ENCODE measurements at places on chromosomes 5 and 9.

DNA sequence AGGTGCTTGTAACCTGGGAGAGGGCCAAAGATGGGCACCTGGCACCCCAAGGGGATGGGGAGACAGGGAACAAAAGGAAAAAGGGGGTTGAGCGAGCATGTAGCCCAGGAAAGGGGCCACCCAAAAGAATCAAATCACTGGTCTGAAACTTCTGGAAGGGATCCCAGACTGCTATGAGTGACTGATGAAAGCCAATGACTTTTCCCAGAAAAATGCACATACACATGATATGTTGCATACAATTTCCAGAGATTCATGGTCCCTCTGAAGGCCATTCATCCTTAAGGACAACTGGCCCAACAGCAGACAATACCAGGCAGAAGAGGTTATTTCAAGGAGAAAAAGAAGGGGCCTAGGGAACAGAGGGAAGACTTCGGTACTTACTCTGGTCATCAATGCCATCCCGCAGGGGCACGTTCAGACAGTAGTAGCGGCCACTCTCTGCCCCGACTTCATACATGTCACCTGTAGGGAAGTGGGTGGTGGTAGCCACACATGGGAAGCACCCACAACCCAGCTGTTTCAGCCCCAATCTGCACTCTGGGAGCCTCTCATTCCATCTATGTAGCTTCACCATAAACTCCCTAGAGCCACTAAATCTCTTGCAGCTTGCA, 8.4 kb downstream of the HDAC3 start:
- DNase-seq = peak; percentile 59

DNA sequence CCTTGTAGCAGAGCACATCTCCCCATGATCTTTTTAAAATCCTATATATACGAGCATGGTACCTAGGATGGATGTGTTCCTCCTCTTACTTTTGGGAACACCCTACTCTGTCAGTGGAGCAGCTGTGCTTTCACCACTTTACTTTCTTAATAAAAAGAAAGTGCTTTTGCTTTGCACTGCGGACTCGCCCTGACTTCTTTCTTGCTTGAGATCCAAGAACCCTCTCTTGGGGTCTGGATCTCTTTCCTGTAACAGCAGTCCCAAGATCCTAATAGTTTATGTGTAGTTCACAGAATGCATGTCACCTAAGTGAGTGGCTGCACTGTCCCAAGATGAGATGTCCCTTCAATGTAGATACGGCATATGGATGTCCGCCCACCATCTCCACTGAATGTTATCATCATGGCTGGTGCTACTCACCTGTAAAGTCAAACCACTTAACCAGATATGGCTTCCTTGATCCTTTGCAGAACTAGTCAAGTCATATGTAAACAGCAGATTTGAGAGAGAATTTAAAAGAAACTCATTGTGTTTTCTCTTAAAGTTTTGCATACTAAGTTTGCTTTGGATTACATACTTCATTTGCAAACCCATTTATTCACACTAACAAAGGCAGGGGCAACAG, 1.9 kb downstream of the FGF1 start:
- no peak for DNase-seq

DNA sequence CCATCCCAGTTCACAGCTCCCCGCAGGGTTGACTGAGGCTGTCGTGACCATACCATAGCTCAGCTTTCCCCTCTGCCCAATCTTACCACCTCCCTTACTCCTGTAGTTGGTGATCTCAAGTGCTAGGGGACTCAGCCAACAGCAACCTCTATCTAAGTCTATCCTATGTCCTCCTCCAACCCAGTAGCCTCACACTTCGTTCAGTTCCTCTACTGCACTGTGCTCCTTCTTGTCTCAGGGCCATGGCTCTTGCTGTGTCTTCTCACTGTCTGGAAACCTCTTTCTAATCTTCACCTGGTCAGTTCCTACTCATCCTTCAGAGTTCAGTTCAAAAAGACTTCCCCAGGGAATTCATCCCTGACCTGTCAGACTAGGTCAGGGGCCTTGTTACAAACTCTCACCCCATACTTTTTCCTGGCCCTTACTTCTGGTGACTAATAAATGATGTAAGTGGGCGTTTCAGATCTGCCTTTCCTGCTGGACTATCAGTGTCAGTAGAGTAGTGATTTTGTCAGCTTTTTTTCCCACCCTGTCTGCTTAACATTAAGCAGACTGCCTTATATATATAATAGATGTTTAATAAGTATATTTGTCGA, 53.6 kb upstream of the NR3C1 start:
- DNase-seq = peak; percentile 50

GRCh38 chr5:14123551-14123950, 19.6 kb upstream of the TRIO start:
- no peak for DNase-seq

- DNase-seq = peak; percentile 94
These were observed 581.9 kb upstream of the BRINP1 start for GRCh38 chr9:119951090-119951489.

DNA sequence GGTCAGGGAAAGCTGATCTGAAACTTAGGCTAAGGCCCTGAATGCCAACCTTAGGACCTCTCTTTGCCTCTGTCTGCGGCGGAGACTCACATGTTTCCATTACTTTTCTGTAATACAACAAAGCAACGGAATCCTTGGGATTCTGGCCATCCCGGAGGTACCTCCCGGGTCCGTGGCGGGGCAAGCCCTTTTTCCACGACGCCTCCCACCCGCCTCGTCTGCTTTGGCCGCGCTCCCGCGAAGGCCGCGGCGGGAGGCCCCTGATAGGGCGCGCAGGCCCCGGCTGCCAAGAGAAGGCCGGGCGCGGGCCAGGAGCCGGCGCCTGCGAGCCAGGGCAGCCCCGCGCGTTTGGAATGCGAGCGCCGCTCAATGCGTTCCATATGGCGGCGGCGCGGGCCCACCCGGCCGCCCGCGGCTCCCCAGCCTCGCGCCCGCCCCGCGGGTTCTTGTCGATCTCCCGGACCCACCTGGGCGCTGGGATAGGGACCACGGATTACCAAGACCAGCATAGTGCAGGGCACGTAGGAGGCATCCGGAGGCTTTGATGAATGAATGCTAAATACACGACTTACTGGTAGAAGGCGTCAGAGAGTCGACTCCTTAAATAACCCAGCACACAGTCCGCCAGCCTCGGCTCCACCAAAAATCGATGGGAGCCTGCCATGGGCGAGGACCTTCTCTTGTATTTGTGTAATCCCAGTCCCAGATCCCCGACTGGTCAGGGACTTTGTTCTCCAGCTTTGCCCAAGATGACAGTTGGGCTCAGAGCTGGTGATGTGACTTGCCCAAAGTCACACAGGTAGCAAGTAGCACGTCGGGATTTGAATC, 17.5 kb upstream of the PHF19 start:
- peak; percentile 39 for DNase-seq

DNA sequence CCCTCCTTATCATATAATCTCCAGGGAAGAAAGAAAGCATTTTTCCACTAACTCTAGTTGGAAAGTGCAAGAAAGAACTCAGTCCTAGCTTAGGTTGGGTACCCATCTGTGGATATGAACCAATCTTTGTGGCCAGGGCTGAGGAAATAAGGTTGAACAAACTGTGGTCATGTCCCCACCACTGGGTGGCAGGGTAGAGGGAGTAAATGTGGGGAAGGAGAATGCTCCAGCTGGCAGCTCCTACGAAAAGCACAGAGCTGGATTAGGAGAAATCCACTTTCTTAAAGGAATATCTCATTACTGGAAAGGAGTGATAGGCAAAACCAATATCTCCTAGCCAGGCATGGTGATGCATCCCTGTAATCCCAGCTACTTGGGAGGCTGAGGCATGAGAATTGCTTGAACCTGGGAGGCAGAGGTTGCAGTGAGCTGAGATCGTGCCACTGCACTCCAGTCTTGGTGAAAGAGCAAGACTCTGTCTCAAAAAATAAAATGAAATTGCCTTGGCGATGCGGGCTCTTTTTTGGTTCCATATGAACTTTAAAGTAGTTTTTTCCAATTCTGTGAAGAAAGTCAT, 175.1 kb downstream of the CCDC192 start:
- peak; percentile 46 for DNase-seq

DNA sequence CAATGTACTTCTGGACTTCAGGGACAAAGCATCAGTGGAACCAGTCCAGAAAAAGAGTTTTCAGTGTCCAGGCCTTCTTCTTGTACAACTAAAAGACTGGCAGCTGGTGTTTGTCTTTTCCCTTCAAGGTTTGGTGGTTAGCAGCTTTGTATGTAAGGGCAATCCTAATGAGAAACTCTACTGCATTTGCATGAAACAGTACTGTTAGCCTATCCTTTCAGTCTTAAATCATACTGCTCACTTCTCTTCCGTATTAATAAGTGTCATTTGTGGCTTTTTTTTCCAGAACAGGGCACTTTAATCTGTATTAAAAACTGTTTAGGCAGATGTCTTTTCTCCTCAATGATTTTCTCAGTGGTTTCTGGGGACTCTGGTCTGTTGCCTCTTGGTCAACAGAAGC, 48.9 kb downstream of the FAM174A start:
- DNase-seq = no peak

DNA sequence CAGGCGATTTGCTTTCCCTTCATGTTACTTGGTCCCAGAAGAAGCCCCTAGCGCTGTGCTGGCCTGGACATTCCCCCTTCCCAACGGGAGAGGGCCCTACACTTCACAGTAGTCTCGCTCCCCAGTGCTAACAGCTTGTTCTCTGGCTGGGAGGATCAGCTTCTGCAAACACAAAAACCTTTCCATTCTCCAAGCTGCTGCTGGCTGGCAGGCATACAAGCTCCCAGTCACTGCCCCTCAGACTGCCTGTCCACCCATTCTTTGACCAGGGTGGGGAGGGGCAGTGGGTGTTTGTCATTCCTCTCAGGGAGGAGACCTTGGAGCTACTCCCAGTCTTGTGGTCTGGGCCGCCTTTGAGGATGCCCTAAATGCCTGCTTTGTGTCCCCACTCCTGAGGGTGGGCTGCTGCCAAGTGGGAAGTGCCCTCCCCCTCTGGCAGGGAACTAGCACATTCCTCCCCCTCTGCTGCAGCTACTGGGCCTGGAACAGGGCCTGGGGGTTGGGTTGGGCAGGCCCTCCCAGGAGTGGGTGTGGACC, 20.8 kb downstream of the ENHO start:
- DNase-seq = peak; percentile 61

DNA sequence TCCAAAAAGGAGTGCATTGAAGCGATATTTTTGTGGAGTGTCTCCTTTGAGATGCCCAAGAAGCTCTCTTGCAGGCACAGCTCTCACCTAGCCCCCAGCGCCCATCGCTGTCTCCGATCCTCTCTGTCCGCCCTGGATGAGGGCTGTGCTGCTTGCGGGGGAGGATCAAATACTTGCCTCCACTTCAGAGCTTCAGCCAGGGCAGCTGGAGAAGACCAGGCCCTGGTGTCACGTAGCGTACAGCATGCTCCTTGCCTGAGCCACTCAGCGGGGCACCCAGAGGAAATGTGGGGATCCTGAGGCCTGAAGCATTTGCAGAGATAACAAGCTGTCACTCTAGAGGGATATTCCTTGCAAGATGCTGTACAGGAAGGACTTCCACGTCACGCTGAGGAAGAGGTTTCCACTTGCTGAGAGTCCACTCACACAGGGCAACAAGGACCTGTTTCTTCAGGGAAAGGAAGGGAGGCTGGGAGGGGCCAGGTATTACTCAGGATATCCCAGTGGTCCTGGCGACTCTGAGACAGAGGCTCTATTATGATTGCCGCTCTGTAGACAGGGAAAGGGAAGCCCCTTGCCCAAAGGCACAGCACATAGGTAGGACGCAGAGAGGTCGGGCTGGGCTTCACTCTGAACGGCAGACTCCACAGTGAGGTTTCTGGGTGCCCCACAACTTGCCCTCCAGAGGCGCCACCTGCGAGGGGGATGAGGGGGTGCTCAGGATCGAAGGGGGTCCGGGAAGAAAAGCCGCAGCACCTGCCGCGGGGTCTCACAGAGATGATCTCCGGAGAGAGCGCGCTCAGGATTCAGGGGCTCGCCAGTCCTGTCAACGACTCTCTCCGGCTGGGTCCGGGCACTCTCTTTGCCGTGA, 64.0 kb downstream of the CRB2 start:
- no peak for DNase-seq

DNA sequence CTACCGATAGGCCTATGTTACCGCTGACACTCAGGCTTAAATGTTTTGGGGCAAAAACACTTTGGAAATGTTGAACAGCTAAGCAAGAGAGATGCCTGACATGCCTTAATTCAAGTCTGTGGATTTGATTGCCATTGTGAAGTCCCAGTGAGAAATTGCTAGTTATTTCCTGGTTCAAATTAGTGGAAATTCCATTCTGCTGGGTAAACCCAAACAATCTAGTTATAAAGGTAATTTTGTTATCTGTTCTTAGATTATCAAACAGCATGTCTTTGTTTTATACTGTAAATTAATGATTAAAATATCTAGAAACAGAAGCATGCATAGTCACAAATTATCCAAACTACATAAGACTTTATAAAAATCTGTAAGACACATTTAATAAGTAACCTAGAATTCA, 96.6 kb downstream of the PJA2 start:
- DNase-seq = no peak

DNA sequence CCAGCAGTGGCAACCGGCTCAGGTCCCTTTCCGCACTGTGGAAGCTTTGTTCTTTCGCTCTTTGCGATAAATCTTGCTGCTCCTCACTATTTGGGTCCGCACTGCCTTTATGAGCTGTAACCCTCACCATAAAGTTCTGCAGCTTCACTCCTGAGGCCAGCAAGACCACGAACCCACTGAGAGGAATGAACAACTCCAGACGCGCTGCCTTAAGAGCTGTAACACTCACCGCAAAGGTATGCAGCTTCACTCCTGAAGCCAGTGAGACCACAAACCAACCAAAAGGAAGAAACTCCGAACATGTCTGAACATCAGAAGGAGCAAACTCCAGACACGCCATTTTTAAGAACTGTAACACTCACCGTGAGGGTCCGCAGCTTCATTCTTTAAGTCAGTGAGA, 103.5 kb downstream of the GLIS3 start:
- peak; percentile 59 for DNase-seq

DNA sequence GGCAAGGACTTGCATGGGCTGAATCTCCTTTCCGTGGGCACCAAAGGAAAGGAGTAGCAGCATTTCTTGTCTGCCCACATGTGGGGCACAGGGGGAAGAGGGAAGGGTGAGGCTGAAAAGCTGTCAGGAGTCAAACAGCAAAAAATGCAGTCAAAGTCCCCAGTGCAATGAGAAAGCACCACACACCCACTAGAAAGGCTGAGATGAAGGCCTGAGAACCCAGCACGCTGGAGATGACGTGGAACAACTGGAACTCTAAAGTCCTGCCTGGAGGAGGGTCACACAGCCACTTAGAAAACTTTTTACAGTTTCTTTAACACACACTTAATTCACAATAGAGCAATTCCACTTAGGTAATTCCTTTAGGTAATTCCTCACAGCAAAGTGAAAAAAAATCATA, 94.6 kb upstream of the IGFBPL1 start:
- DNase-seq = no peak

DNA sequence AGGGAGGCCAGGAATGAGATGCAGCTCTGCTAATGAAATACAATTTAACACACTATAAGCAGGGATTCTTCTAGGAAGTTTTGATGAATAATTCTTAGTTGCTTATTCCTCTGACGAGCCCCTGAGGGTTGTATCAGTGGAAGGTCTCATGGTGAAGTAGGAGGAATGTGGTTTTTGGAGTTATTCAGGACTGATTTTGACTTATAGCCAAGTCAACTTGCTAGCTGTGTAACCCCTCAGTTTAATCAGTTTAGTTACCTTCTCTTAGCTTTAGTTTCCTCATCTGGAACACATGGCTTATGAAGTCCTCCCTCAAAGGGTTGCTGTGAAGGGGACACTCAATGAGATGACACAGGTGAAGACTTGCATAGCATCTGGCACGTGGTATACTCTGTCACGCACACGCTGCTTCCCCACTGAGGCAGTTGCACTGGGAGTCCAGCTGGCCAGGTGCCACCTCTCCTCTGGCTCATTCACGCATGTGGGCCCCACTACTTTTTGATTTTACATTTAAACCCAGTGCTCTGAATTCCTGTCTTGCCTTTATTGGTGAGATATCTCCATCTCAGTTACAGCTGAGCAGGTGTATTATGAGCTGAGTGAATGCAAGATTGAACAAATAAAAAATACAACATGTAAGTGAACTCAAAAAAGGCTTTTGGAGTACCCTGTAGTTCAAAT, 415.0 kb downstream of the ARHGEF28 start:
- peak; percentile 46 for DNase-seq

All from fibroblast of skin of abdomen (primary cell).